Endodermal cell (in vitro differentiated cells): ENCODE measurements at places on chromosomes 3 and 15. TPM values are rescaled to one million over a fixed set of nuclear protein-coding genes. Genes with fewer than 3 reads are reported as not detected.

GRCh38 chr3:32571192-32571485, 481 bp upstream of the DYNC1LI1 start:
- no peak for DNase-seq
- H3K27me3 ChIP-seq = peaks cover 9% of the 10 kb centered on the region
- H3K27ac ChIP-seq = peak overlapping the region; percentile 99
- H3K36me3 ChIP-seq = peaks cover 8% of the 10 kb centered on the region

DNA sequence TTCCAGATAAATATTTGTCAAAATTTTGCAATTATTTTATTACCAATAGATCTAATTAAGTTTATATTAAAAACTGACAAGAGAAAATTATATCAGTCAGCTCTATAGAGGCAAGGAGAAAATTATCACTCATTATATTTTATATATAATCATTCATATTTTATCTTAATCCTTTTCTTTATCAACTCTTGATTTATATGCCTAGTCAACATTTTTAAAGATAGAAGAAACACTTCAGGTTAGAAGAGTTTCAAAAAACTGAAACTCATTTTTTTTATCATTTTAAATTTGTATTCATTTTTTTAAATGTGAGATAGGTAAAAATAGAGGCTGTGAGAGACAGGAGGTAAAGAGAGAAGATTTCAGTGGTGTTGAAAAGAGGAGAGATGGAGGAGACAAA, 217.3 kb upstream of the P2RY1 start:
- H3K4me1 ChIP-seq = peaks cover 6% of the 10 kb centered on the region
- DNase-seq = no peak
- no peaks in the 10 kb centered on the region for H3K36me3 ChIP-seq
- H3K27ac ChIP-seq = no peak overlapping the region

GRCh38 chr15:99238849-99239248, 10.5 kb downstream of the TTC23 start:
- no peak overlapping the region for H3K27ac ChIP-seq
- H3K4me3 ChIP-seq = no peak overlapping the region
- peaks cover 4% of the 10 kb centered on the region for H3K36me3 ChIP-seq
- DNase-seq = no peak
- no peaks in the 10 kb centered on the region for H3K4me1 ChIP-seq
- H3K27me3 ChIP-seq = no peaks in the 10 kb centered on the region

DNA sequence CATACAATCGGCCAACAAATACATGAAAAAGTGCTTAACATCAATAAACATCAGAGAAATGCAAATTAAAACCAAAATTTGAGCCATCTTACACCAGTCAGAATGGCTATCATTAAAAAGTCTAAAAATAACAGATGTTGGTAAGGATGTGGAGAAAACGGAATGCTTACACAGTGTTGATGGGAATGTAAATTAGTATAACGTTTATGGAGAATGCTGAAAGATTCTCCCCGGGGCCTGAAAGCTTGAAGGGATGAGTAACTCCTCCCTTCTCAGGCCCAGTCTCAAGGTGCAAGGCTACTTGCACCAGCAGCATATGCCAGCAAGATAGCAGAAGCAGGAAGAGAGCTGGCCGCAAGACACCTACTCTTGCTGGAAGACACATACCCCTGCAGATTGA, 123.7 kb upstream of the NLGN1 start:
- H3K36me3 ChIP-seq = no peaks in the 10 kb centered on the region
- no peaks in the 10 kb centered on the region for H3K4me1 ChIP-seq
- H3K27me3 ChIP-seq = no peaks in the 10 kb centered on the region
- H3K27ac ChIP-seq = no peak overlapping the region

GRCh38 chr15:63340878-63341277, 40.8 kb downstream of the CA12 start:
- DNase-seq = no peak
- H3K4me3 ChIP-seq = no peak overlapping the region
- H3K27me3 ChIP-seq = peaks cover 28% of the 10 kb centered on the region
- H3K36me3 ChIP-seq = no peaks in the 10 kb centered on the region

DNA sequence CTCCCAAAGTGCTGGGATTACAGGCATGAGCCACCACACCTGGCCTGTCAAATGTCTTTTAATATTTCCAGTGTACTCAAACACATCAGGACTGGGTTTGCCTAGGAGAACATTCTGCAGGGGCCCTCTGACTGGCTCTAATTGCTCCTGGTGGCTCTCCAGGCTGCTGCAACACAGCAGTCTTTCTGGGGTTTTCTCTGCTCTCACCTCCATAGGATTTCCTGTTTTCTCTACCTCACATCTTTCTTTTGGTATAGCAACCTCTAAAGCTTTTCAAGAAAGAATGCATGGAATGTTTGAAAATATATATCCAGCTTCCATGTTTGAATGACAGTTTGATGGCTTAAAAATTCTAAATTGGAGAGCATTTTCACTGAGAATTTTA, 83.3 kb upstream of the IGSF10 start:
- H3K27ac ChIP-seq = no peak overlapping the region

DNA sequence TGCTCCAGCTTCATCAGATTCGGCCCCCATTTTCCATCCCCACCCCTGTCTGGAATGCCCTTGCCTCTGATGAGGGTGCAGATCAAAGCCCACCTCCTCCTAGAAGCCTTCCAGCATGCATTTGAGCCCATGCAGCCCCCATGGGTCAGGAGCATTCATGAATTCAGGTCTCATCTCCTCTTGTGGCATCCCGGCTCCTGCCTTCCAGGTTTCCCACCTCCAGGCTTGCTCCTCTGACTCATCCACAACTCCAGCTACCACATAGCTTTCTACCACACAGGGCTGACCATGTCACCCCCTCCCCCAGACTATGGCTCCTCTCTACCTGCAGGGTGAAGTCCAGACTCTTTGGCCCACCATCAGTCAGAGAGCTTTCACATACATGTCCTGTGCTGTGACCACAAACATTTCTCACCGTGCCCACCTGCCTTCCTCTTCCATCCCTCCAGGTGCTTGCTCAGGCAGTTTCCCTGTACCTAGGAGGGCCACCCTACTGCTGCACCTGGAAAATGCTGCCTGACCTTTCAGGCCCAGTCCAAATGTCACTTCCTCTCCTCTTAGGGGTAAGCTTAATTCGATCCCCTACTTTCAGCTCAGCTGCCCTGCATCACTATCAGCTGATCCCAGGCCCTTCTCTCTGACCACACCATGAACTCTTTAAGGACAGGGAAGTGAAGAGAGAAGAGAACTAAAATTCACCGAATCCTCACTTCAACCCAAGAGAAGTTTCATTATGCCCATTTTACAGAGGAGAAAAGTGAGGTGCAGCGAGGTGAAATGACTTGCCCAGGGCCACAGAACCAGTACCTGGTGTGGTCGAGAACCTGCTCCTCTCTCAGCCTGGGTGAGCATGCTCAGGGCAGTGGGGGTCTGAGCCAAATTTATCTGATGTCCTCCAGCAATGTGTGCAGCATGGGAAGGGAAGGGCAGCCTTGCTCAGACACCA, 13.7 kb upstream of the FGD5 start:
- DNase-seq = peak; percentile 62
- no peak overlapping the region for H3K27ac ChIP-seq
- H3K4me3 ChIP-seq = no peak overlapping the region
- no peaks in the 10 kb centered on the region for H3K36me3 ChIP-seq
- peaks cover 21% of the 10 kb centered on the region for H3K27me3 ChIP-seq

GRCh38 chr3:61686228-61686648, 124.9 kb downstream of the PTPRG start:
- peaks cover 20% of the 10 kb centered on the region for H3K4me1 ChIP-seq
- DNase-seq = no peak
- no peak overlapping the region for H3K4me3 ChIP-seq
- no peaks in the 10 kb centered on the region for H3K27me3 ChIP-seq

DNA sequence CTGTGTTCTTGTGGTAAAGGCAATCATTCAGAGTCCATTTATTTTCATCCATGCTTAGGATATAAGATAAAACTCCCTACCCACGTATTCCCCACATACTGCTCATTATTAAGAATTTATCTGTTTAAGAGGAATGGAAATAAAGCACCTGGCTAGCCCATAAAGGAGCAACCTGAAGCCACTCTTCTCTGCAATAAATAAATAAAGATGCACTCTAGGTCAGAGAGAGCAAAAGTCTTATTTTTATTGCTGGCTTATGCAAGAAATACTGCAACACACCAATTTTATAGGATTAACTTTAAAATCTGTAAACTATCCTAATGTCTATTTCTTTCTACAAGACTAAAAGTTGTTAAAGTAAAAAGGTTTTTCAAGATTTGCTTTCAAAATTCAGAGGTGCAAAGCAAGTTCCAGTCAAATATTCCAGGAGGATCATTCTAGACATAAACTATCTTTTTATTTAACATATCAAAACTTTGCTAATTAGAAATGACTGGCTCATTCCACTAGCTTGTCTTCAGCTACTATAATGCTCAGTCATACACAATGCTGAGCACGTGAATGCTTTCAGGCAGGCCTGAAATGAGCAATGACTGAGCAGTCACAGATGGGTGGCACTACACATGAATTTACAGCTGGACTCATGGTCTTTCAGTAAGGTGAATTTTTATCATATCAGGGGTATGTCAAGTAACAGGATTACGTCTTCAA, 7.1 kb downstream of the TJP1 start:
- H3K4me3 ChIP-seq = no peak overlapping the region
- H3K27me3 ChIP-seq = no peaks in the 10 kb centered on the region
- no peaks in the 10 kb centered on the region for H3K36me3 ChIP-seq

DNA sequence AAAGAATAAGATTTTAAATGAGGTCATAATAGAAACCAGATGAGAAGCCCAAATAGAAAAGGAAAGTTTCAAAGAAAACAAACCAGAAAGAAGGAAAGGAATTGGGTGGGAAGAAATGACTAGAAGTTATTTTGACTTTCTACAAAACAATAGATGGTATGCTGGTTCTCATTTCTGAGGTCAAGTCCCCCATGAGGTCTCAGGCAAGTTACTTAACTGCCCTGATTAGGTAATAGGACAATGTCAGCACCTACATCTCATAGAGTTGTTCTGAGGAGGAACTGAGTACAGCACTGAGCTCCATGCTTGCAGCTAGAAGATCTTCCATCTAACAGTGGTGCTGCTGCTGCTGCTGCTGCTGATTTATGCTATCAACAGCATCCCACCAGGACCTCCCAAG, 185.9 kb downstream of the ERC2 start:
- DNase-seq = no peak
- H3K4me1 ChIP-seq = peaks cover 12% of the 10 kb centered on the region
- H3K36me3 ChIP-seq = no peaks in the 10 kb centered on the region
- H3K27ac ChIP-seq = no peak overlapping the region
- H3K27me3 ChIP-seq = no peaks in the 10 kb centered on the region

GRCh38 chr3:62233065-62233464, 140.3 kb downstream of the FEZF2 start:
- H3K27me3 ChIP-seq = no peaks in the 10 kb centered on the region
- no peak overlapping the region for H3K27ac ChIP-seq
- H3K36me3 ChIP-seq = no peaks in the 10 kb centered on the region
- no peak overlapping the region for H3K4me3 ChIP-seq

DNA sequence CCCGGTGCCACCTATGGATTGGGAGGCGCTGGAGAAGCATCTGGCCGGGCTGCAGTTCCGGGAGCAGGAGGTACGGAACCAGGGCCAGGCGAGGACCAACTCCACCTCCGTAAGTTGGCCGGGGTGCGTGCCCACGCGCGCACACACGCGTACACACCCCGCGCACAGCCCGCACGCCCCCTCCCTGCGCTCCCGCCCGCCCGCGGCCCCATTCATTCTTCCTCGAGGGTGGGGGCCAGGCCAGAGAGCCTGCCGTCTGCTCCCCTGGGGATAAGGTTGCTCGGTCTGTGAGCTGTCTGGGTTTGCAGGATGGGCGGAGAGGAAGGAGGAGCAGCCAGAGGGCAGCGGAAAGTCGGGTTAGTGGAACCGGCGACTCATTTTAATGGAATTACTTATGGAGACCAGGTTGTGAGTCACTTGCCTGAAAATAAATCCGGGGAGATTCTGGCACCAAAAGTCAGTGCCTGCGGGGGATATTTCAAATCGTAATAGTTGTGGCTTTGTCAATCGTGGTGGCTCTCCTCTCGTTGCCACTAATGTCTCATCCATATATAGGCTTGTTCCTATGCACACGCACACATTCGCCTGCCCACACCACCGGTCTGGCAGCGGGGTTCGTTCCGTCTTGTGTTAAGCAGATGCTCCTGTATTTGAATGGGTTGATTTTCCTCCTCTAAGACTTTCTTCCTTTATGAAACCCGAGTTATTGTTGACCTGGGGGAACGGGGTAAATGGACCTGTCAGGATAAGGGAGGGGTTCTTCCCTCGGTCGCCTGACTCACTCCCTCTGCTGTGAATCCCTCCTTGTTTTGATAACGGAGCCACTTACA, 223.4 kb upstream of the IL12A start:
- peaks cover 4% of the 10 kb centered on the region for H3K4me1 ChIP-seq
- peak overlapping the region; percentile 71 for H3K27ac ChIP-seq
- peak; percentile 87 for DNase-seq
- H3K27me3 ChIP-seq = no peaks in the 10 kb centered on the region
- peak overlapping the region; percentile 84 for H3K4me3 ChIP-seq

GRCh38 chr3:190436331-190436730, 13.4 kb downstream of the TMEM207 start:
- no peaks in the 10 kb centered on the region for H3K36me3 ChIP-seq
- DNase-seq = no peak
- no peak overlapping the region for H3K27ac ChIP-seq
- no peak overlapping the region for H3K4me3 ChIP-seq

GRCh38 chr3:73259856-73260255, 198.4 kb downstream of the EBLN2 start:
- H3K27me3 ChIP-seq = no peaks in the 10 kb centered on the region
- H3K36me3 ChIP-seq = no peaks in the 10 kb centered on the region
- H3K4me3 ChIP-seq = no peak overlapping the region
- H3K4me1 ChIP-seq = peaks cover 8% of the 10 kb centered on the region
- DNase-seq = no peak
- H3K27ac ChIP-seq = no peak overlapping the region

- H3K27ac ChIP-seq = no peak overlapping the region
- no peaks in the 10 kb centered on the region for H3K36me3 ChIP-seq
- no peak overlapping the region for H3K4me3 ChIP-seq
- DNase-seq = peak; percentile 73
Measured at GRCh38 chr3:142975316-142975995, 12.0 kb upstream of the PAQR9 start.

- H3K27me3 ChIP-seq = no peaks in the 10 kb centered on the region
- DNase-seq = no peak
- H3K4me1 ChIP-seq = peaks cover 12% of the 10 kb centered on the region
- no peak overlapping the region for H3K27ac ChIP-seq
- H3K4me3 ChIP-seq = no peak overlapping the region
Measured at GRCh38 chr3:168514252-168514651, 418.5 kb upstream of the GOLIM4 start.

- no peak overlapping the region for H3K27ac ChIP-seq
- no peaks in the 10 kb centered on the region for H3K4me1 ChIP-seq
- H3K4me3 ChIP-seq = no peak overlapping the region
- no peaks in the 10 kb centered on the region for H3K36me3 ChIP-seq
- DNase-seq = no peak
- H3K27me3 ChIP-seq = no peaks in the 10 kb centered on the region
Measured at GRCh38 chr3:74601793-74602192, 12.7 kb downstream of the CNTN3 start.

The GOLGA8R gene
- 0.31 TPM in 1 of 2 replicates, not detected in the other for total RNA-seq

The POMGNT2 gene
- 12.7 and 14.6 TPM in 2 replicates for total RNA-seq

The CELF6 gene
- 0.36 and 0.46 TPM in 2 replicates for total RNA-seq

The NMB gene
- 6.9 to 9.1 TPM (median 7.3 TPM) in 3 replicates for total RNA-seq

The RTP3 gene
- total RNA-seq = not detected in 3 replicates

The SGO1 gene
- 27.0 to 49.3 TPM (median 44.8 TPM) in 3 replicates for total RNA-seq

The FGF12 gene
- total RNA-seq = 25.2 to 31.7 TPM (median 28.6 TPM) in 3 replicates

The ARMC8 gene
- 32.3 to 62.9 TPM (median 58.6 TPM) in 3 replicates for total RNA-seq

The VIPR1 gene
- total RNA-seq = 9.2 to 12.9 TPM (median 11.7 TPM) in 3 replicates

The ATP11B gene
- 27.8 to 44.0 TPM (median 31.2 TPM) in 3 replicates for total RNA-seq
